Naive thymus-derived CD8-positive, alpha-beta T cell (primary cell): ENCODE measurements at places on chromosomes 3 and 15.

GRCh38 chr3:36648241-36649034, 115.9 kb downstream of the DCLK3 start:
- no peak for DNase-seq

GRCh38 chr15:62561059-62561519, 396.0 kb upstream of the C2CD4B start:
- DNase-seq = no peak

DNA sequence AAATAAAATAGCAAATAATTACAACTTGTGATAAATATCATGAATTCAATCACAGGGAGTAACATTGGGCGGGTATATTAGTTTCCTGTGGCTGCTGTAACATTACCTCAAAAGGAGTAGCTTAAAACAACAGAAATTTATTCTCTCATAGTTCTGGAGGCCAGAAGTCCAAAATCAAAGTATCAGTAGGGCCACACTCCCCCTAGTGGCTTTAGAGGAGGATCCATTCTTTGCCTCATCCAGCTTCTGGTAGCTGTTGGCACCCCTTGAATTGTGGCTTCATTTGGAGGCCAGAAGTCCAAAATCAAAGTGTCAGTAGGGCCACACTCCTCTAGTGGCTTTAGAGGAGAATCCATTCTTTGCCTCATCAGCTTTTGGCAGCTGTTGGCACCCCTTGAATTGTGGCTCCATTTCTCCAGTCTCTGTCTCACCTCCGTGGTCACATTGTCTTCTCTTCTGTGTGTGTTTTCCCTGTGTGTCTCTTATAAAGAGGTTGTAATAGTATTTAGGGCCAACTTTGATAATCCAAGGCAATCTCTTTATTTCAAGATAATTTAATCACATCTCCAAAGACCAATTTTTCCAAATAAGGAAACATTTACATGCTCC, 3.1 kb upstream of the CFAP20DC start:
- DNase-seq = no peak

- DNase-seq = no peak
Measured at GRCh38 chr3:72261566-72262564, 476.9 kb upstream of the PROK2 start.

GRCh38 chr3:72888546-72889309, 882 bp downstream of the GXYLT2 start:
- no peak for DNase-seq

DNA sequence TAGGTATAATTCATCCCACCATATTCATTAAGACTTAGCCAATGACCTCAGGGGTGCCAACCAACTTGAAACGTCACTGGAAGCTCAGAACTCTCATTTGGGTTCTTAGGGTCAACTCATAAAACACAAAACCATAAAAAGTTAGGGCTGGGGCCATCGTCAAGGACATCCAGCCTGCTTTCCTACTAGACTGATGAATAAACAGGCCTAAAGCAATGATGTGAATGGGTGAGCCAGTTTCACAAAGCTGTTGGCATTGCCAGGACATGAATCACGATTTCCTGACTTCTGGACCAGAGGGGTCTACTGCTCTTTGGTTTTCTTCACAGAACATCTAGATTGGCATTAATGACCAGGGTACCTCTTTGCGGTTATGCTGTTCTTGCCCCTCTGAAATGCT, 64.7 kb downstream of the EOMES start:
- DNase-seq = no peak

- DNase-seq = no peak
Measured at GRCh38 chr3:33187368-33187634, 31.3 kb downstream of the SUSD5 start.

DNA sequence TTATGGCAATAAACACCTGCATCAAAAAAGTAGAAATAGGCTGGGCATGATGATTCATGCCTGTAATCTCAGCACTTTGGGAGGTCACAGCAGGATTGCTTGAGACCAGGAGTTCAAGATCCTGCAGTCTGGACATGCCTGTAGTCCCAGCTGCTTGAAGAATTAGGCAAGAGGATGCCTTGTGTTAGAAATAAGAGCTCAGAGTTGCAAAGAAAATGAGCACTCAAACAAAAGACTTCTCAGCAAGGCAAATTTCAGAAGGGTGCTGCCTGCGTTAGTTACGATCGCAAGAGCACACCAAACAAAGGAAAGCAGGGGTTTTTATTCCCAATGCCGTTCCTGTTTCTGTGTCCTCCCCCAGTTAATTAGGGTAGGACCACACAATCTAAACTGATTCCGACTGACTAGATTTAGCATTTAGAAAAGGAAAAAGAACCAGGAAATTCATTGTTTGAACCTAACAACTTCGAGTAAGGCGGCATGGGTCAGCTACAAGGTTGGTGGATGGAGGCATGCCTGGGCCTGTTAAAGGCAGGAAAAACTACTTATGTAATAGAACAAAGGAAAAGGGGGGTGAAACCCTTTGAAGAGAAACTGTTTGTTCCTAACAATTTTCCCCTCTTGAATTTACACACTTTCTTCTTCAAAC, 55.5 kb downstream of the DLG1 start:
- DNase-seq = no peak

GRCh38 chr15:100939791-100940190, 20.6 kb downstream of the LRRK1 start:
- DNase-seq = no peak

- DNase-seq = no peak
Measured at GRCh38 chr15:48367483-48367882, 36.3 kb downstream of the DUT start.

DNA sequence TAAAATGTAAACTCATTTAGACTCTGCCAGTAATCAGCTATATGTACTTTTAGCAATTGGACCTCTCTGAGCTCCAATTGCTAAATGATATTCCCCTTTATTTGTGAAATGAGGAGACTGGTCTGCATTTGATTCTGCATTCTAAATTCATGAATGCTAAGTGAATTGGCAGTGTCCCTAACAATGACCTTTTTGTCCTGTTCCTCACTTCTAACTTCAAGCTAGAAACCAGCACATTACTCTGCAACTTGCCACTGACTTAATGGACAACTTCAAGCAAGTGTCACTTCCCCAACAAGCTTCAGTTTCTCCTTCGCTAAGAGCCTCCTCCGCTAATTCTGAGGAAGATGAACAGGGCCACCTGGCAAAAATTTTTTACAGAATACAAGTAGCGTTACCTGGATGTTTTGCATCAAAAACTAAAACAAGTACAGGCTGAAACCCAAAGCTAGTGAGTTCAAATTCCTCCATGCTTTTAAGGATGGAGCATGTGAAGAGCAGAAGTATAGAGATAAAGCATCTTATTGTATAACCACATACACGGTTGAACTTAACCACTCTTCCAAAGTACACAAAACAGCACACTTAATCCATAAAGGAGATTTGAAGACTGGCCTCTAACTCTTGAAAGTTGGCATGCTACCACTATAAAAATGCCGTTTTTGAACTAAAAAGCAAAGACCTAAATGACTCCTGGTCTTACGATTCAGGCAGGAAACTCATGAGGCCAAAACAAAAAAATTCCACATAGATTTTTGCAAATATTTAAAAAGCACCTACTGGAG, 207.6 kb downstream of the MAGI1 start:
- no peak for DNase-seq

DNA sequence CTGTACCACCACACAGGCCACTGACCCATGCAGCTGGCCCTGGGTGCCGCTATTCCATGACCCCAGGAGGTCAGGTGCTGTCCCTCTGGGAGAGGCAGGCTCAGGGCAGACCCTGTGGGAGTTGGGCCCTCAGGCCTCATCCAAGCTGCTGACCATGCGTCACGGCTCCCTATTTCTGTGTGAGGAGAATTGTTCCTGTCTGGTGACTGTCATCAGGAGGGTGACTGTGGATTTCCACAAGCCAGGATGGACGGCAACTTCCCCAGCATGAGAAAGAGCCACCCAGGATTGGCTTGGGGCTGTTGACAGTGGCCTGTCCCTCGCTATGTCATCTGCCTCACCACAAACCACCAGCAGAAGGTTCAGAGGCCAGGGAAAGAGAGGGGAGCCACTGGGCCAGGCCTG, 41.4 kb downstream of the ZDHHC19 start:
- DNase-seq = no peak

DNA sequence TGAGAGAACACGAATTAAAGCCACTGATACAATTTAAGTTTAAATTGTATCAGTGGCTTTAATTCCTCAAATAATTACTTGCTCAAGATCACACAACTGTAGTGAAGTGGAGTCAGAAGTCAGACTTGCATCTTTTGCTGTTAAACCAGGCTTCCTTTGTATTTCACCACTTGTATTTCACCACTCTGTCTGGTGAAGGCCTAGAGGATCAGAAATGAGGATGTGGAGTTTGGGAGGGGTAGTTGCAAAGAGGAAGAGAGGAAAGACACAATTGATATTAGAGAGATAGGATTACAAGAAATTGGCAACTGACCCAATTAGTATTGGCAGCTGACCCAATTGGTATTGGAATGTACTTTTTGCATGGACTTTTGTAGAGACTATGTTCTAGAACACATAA, 288.1 kb upstream of the GPR149 start:
- no peak for DNase-seq

GRCh38 chr15:74384881-74385643, 17.6 kb upstream of the CYP11A1 start:
- DNase-seq = no peak

DNA sequence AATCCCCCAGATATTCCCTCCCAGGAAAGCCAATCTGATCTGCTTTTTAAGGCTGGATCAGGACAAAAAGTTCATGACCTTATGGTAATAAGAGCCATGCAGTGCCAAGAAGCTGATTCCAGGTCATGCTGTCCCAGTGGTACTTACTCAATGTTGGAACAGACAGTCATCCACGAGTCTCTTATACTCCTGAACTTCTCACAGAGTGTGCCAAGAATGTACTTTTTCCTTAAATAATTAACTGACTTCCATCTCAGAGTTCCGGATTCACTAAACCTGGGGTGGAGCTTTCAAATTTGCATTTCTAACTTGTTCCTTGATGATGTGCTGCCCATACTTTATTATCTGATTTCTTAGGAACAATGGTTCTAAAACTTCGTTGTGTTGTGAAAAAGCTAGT, 3.4 kb upstream of the P3H2 start:
- DNase-seq = no peak

GRCh38 chr3:149371001-149371722, 6.3 kb downstream of the TM4SF1 start:
- no peak for DNase-seq

DNA sequence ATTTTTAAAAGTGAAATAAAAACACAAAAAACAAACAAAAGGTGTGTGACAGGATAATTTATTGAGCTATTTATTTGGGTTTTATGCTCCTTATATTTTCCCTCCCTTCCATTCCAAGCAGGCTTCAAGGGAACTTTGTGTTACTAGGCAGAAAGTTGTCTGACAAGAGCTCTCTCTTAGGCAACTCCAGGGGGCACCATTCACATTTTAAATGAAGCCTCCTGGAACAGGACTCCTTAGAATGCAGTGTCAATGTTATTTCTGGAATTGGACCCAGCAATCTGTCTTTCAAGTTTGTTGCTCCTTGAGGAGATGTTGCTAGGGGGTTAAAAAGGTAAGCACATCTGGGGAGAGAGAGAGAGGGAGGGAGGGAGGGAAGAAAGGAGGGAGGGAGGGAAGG, 5.4 kb upstream of the RFX7 start:
- no peak for DNase-seq

GRCh38 chr3:41176596-41176995, 22.7 kb upstream of the CTNNB1 start:
- no peak for DNase-seq

DNA sequence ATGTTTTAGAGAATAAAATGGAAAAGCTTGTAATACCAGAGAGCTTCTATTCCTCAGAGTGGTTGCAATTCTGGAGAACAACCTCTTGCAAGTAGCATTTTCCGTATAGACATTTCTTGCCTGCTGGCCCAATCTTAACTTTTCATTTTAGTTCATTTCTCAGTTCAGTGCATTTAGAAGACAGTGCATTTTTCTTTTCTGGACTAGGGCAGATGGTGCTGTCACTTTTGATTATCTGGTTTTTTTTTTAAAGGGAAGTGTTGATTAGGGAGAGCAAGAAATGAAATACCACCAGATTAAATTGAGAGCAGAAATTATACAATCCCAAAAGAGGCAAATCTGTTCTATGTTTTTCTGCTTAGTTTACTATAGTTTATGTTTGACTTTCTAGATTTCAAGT, 172.7 kb downstream of the GHSR start:
- no peak for DNase-seq

DNA sequence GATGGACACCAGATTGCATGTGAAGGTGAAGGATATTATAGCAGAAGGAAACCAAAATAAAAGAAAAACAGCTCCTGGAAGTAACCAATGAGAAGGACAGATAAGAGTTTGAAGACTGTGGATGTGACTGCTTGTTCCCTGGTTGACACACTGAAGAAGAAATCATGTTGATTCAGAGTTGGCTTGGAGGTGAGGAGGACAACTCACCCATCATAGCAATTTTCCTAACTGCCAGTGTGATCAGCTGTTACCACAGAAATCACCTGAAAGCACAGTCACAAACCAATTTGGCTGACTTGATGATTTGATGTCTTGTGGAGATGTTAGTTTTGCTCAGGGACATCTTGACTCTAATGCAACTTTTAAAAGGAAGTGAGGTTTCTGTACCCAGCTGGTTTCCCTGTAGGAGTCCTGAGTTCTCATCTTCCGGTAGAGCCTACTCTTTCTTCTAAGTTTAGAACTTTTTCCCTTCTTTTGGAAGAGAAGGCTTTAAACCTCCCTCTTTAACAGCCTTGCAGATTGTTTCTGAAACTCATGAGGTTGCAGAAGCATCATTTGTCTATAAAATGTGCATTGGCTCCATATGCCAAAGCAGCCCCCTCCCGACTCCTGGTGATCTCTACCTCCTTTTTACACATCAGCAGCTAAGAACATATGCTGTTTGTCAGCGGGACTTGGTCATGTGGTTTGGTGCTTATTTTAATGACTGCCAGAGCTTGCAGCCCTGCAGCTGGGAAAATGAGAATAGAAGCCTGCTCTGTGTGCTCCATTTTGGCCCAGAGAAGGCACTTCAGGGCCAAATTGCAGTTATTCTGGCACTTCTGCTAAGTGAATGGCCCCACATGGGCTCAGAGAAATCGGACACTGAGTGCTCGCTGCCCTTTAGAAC, 10.3 kb downstream of the ATG7 start:
- no peak for DNase-seq

- no peak for DNase-seq
Measured at GRCh38 chr3:12508291-12508700, 24.0 kb downstream of the TSEN2 start.

GRCh38 chr3:13844286-13844685, 35.6 kb downstream of the WNT7A start:
- no peak for DNase-seq

GRCh38 chr3:68483601-68484000, 448.7 kb downstream of the TAFA4 start:
- no peak for DNase-seq
